Activated T-cell treated with anti-CD3 and anti-CD28 coated beads for 48 hours (primary cell): ENCODE measurements at places on chromosomes 7 and 10.

DNA sequence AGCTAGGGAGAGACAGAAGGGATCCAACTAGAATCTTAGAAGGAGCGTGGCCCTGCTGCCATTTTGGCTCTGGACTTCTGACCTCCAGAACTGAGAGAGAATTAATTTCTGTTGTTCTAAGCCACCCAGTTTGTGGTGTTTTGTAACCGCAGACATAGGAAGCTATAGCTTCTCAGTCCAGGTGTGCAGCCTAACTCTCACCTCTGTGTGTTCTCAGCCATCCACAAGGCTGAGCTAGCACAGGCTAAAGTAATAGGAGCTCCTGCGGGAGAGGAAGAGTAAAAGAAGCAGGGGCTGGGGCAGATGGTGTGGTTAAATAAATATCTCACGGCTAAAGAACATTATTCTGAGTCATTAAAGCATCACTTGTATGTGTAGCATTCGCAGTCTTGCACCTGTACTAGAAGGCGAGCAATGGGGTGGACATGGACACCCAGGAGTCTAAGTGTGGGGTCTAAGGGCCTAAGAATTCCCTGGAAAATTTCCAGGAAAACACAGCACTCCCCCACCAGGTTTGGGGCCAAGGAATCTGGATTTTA, 94.1 kb downstream of the AOAH start:
- no peak for DNase-seq

- no peak for DNase-seq
Measured at GRCh38 chr7:82678259-82678658, 234.7 kb upstream of the CACNA2D1 start.

- DNase-seq, result no peak
Measured at GRCh38 chr7:112067632-112068540, 138.3 kb downstream of the DOCK4 start.

DNA sequence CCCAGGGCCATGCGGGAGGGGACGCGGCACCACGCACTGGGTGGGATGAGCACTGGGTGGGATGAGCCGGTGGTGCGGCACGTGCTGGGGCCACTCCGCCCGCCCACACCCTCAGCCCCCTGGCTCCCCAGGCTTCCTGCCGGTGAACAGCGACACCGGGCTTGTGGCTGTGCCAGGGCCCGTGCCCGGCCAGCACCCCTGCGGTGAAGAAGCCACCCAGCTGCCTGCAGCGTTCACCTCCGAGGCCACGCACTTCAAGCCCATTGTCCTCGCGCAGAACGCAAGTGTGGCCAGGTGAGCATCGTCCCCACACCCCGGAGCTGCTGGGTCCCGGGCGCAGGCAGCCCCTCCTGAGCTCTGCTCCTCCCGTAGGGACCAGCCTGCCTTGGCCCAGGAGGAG, 31.8 kb upstream of the UTF1 start:
- DNase-seq, result no peak

DNA sequence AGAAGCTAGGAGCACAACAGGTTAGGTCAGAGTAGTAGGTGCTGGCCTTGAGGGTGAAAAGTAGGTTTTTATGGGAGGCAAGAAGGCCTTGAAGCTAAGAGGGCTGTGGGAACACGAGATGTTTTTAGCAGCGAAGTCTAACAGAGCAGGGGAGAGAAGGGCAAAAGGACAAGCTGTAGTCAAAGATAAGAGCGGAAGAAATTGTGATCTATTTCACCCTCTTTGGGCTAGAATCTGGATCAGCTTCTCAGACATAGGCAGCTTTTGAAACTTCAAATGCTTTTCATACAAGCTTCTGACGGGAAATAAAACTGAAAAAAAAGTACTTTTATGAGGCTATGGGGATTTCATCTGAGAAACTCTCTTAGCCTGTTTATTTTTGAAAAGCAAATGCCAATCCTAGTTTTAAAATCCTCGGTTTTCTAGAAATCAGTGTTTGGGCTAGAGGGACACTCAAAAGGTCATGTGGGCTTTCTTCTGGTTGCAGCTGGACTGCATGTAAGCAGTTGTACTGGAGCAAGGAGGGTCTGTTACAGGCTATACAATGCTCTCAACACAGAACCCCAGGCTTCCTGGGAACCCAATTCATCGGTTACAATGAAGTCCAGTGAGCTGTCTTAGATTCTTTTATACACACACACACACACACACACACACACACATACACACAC, 83.6 kb downstream of the RNF216 start:
- no peak for DNase-seq

DNA sequence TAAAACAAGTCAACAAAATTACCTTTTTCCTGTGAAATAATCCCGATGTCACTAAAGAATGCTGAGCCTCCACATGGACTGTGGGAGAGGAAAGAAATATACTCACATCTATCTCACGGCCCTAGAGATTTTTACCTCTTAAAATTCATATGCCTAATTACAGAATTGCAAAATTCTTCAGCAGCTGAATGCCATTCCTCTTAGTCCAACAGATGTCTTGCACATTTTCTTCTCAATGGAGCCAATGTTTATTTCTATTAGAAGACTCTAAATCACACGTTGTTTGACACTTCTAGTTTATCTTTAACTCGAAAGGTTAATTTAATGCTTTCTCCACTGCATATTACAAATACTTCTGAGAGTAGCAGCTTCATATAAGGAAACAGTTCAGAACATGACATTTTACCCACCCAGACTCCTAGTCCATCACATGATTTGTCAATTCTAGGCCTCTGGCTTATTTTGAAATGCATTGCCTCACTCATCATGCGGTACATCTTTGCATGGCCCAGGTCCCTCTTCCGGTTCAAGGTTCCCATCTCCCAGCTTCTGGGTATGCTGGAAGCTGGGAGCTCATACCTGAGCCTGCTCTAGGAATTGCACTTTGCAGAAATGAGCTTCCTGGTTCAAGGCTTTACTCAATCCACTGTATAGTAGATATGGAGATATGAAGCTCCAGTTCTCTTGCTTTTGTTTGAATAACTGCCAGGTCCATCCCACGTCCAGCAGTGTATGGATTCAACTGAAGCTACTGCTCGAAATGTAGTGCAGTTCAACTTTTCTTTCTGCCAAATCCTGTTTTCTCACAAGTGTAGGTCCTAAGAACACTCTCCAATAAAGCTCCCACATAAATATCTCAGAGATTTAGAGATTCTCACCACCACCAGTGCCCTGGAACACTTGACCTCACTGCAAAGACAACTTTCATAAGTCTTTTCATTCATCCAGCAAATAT, 306.2 kb downstream of the GPR37 start:
- no peak for DNase-seq

DNA sequence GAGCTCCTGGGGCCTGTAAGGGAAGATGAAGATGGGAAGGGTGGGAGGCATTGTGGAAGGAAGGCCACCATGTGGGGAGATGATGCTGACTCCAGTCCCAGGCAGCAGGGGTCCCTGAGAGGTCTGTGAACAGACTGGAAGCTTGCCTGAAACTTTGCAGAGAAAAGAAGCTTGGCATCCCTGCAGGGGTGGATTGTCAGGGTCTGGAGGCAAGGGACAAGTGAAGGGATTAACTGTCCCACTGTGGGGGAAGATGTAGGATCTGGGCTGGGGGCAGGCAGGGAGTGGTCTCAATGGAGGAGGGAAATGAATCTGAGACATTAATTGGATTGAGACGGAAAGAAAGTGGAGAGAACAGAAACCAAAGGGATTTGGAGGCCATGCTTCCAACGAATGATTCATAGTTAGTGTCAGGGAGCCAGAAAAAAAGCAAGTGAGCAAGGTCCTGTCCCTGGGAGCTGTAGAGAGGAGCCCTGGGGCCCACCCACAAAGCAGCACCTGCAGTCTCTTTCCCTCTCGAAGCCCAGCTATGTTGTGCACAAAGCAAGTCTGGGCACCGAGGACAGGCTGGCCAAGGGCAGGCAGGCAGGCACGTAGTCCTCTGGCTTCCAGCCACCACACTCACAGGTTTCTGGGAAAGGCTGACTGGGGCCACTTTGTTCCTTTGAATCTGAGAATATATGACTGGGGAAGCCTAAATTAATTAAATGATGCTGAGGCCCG, 4.7 kb upstream of the SLC18A3 start:
- no peak for DNase-seq

DNA sequence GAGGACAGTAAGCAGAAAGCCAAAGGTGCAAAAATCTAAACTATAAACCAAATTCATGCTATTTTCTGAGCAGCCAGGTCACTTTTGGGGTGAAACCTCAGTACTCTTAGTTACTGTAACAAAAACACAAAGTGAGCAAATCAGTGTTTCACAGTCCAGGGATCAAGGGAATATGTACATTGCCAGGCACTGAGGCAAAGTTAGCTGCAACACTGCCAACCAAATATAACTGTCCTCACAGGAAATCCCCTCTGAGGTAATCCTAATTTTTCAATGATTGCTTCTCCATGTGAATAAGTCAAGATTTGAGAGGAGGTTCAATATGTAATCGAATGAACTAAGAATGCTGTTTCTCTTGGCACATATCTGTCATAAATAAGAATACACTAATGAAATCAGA, 229.7 kb downstream of the TSPAN12 start:
- DNase-seq, result no peak

GRCh38 chr10:112793202-112793921, 156.7 kb upstream of the TCF7L2 start:
- DNase-seq, result no peak

DNA sequence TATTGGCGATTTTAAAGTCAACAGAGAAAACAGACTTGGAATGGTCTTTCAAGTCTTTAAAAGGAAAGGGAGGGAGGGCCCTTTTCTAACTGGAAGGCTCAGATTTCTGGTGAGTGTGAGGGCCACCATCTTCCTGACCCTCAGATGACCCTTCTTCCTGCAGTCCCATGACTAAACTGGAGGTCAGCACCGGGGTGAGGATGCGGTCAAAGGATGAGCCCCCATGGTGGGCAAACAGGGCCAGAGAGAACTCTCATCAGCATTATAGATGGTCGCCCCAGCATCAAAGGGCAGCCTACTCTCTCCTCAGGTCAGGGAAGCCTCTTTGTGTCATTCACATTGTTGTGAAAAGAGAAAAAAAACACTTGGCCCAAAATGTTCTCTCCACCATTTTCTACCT, 219.2 kb downstream of the LRMDA start:
- no peak for DNase-seq

DNA sequence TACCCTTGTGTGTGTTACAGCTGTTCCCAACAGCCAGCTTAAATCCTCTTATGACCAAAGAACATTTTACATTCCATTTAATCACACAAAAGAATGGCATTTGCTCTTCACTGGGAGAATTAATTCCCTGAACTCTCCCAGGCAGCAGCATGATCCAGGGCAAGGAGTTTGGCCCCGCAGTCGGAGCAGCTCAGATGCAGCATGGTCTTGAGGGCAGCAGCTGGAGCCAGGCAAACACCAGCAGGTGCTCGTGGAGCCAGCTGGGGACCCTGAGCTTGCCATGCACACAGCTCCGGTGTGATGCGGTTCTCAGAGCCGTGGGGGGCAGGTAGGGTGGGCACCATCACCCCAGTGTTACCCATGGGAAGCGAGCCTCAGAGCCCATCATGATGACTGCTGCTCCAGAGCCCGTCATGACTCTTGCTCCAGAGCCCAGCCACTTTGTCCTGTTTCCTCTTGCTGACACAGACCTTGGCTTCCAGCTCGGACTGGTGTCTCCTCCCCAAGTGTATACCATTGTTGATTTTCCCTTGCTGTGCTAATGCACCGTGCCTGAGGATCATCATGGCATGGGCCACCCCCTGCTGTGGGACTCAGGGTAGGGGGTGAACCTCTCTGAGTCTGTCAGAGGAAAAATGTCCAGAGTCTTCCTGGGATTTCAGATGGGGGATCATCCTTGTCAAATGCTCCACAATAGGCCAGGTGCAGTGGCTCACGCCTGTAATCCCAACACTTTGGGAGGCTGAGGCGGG, 75.8 kb downstream of the ZRANB1 start:
- no peak for DNase-seq

- no peak for DNase-seq
Measured at GRCh38 chr10:71752391-71753090, 20.8 kb downstream of the VSIR start.

DNA sequence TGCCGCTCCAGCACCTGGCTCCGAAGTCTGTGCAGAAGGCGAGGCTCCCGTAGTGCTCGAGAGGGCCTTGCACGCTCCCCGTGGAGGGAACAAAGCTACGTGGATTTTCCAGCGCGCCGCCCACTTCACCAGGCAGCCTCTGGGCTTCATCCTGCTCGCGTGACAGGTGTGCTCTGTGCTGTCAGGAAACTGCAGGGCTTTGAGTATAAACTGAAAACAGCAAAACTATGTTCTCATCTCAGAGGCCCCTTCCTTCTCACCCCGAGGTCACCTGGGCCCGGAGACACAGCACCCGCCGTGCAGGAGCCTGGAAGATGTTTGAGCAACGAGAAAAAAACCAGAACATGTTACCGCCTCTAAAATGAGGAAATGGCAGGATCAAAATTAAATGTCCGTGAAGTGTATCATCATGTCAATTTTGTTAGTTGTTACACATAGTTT, 17.6 kb upstream of the GPR146 start:
- DNase-seq, result no peak

DNA sequence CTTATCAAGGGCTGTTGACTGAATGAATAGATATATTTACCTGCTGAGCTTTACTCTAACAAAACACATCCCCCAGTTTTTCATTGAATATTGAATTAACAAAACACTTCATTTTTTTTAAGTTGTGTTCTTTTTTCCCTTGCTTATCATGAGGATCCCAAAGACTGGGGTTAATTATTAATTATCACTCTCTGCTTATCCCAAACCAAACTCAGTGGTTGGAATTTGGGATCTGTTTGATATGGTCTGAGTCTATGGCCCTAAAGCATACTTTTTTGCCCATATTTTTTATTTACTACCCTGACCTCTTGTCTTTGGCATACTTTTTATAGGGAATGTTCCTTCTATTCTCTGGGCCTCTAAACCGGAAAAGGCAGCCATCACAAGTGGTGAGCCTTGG, 697.1 kb upstream of the GALNT17 start:
- DNase-seq, result no peak

DNA sequence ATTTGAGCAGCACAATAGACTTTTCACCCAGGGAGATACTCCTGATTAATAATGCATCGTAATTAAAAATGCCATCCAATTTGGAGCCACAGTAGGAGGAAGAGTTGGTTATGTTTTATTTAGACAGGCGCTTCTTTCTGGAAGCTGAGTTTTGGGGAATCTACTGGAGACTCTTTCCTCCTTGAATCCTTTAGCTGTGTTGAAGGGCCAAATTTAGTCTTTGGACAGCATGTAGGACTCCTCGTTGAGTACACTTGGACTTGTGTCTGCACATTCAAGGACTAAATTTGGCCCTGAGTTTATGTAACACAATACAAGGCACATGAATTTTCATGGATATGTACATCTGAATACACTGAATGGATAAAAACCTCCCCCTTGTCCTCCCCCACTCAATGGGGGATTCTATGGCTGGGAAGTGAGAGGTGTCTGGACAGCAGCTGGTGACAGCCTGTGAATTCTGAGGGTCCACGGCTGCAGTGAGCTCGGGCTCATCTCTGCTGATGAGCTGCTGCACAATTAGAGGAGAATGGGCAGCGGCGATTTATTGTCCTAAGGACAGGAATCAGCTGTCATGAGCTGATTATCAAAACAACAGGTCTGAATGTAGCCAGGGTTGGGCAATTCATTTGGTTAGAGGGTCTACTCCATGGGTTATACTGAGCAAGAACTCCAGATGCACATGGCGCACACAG, 95.2 kb downstream of the PRTFDC1 start:
- DNase-seq, result no peak

GRCh38 chr10:93745408-93746065, 12.2 kb upstream of the LGI1 start:
- no peak for DNase-seq

- no peak for DNase-seq
Measured at GRCh38 chr7:36096460-36097095, 56.5 kb upstream of the EEPD1 start.

GRCh38 chr7:120370954-120371353, 98.0 kb downstream of the KCND2 start:
- no peak for DNase-seq

GRCh38 chr7:80804589-80804988, 114.3 kb downstream of the SEMA3C start:
- DNase-seq, result no peak

- no peak for DNase-seq
Measured at GRCh38 chr10:124041675-124042445, 51.5 kb downstream of the CHST15 start.
